ENCODE measurements at places on chromosomes 6 and 20.

DNA sequence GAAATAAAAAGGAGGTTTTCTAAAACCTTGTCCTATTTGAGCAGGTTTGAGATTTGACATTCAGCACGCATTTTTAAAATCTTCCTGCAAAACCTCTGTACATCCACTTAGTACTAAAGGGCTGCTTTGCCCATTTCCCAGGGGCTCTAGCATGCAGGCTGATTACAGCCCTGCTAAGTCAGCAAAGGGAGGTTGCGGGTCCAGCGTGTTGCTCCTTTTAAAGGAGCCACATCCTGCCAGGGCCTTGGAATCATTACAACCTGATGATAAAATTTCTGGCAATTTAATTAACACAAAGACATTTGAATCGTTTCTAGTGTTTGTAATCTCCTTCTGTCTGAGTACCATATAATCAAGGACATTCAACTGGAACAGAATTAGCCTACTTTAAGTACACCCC is 455.1 kb upstream of the CITED2 start:
- DNase-seq: no peak

DNA sequence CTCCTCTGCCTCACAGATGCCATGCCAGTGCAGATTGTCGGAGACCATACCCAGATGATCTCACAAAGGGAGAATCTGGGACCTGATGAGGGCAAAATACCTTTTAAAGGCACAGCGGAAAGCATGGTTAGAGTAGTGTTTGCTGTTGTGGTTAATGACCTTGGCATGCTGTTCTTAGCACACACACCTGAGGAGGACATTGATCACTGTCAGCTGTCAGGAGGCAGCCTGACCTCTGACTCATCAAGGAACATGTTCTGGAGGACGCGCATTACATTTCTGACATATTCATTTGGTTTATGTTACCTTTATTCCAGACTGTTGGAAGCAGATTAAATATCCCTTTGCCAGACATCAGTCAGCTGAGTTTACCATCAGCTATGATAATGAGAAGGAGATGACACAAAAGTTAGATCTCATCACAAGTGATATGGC is 57.1 kb downstream of the GOPC start:
- no peak for DNase-seq

DNA sequence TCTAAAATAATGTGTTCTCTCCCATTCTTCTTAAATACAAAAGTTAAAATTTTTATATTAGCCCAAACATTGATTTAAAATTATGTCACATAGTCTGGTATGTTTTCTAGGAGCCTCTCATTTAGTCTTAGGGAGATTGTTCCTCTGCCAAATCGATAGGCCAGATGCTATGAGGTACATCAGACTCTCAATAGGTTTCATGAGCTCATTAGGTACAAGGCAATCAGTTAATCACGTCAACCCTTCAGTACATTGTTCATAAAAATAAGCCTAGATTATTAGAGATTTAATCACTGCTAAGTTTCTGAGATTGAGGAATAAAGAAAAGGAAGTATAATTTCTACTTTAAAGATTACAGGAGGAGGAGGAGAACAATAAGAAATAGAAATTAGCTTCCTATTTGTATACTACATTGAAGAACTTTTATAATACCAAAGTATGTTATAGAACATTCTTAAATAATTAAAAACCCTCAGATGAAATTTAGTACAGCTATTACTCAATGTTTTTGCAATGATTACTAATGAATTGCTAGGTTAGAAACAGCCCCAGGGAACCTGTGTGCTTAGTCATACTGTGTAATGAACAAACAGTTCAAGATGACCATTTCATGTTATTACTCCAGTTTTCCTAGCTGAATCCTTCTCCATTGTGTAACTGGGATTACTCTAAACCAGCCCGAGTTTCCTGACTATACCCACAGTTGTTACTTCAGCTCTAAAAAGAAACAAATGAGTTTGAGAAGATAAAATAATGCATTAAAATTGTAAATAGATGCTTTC is 117.0 kb downstream of the BMP5 start:
- no peak for DNase-seq

DNA sequence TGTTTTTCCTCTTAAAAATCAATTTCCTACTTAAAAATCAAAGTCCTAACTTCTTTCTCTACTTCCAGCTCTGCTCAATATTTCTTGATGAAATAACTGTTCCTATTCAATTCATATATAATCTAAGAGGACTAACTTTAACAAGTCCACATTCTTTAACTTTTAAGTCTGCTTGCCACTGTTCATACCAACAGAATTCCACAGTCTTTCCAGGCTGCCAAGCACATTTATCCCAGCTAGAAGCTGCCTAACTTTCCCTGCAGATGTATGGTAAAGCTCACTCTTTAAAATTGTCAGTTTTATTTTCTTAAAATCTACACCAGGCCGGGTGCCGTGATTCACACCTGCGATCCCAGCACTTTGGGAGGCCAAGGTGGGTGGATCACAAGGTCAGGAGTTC is 11.5 kb downstream of the CALHM6 start:
- DNase-seq: no peak

- no peak for DNase-seq
Measured at GRCh38 chr6:11006061-11006460, 38.0 kb downstream of the ELOVL2 start.

DNA sequence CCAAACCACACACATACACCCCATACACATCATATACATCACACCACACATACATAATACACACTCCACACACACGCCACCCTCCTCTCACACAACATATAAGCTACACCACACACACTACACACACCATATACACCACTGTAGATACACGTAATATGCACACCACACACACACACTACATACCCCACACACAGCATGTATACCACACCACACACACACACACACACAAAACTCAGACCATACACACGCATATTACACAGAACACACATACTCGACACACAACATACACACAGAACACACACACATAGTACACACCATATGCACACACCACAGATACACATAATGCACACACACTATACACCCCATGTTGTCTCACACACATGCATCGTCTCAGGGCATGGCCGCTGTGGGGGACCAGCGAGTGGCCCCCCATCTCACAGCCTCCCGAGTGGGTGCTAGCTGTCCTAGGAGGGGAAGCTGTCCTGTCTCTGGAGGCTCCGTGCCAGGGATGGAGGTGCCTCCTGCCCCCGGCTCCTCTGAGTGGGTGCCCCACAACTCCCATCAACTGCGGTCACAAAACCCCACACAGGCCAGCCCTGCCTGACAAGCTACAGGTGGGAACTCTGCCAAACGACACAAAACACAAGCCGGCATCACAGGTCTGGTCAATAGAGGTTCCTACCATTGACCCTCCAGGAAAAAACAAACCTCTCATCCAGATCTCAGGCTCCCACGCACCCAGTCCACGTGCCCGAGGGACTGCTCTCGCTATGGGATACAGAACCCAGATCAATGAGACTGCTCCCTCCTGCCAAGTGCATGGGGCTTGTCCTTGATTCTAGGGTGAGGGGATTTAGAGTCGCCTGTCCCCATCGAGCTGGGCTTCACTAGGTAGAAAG is 49.1 kb downstream of the DACT2 start:
- DNase-seq: no peak

GRCh38 chr6:155200012-155200411 is 63.8 kb upstream of the CLDN20 start:
- DNase-seq: no peak

- no peak for DNase-seq
Measured at GRCh38 chr20:62889411-62889810, 27.8 kb upstream of the TCFL5 start.

GRCh38 chr6:109477725-109478124 is 5.3 kb downstream of the ZBTB24 start:
- DNase-seq: no peak

GRCh38 chr6:124870611-124871459 is 91.4 kb upstream of the RNF217 start:
- DNase-seq: no peak

GRCh38 chr6:40425192-40425919 is 161.8 kb downstream of the LRFN2 start:
- no peak for DNase-seq

- DNase-seq: no peak
Measured at GRCh38 chr6:161630674-161631073, 356.8 kb upstream of the AGPAT4 start.

All from activated naive CD4-positive, alpha-beta T cell treated with anti-CD3 and anti-CD28 coated beads, Interleukin-2, amount 50 U/mL, for 72 hours (primary cell).